Hematopoietic multipotent progenitor cell treated with erythropoietin and hydrocortisone succinate and interleukin-3 and kit ligand, for 8 days (in vitro differentiated cells): ENCODE measurements at places on chromosomes 5 and 9.

DNA sequence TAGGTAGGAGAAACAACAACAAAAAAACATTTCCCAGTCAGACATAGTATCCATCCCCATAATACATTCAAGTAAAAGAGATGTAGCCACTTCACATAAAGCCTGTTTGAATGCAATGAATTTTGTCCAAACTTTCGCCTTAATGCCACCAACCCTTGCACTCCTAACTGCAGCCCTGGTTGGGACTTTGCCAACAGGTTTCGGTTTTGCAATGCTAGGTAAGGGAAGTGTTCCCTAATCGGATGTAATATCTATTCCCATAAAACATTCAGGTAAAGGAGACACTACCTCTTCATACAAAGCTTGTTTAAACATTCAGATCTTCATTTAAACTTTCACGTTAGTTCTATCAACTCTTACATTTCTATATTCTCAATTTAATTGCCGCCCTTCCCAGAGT lies 336.1 kb downstream of the DRD1 start:
- no peak for DNase-seq

- no peak for DNase-seq
Observed at GRCh38 chr9:136536721-136537241, 9.1 kb downstream of the NOTCH1 start.

DNA sequence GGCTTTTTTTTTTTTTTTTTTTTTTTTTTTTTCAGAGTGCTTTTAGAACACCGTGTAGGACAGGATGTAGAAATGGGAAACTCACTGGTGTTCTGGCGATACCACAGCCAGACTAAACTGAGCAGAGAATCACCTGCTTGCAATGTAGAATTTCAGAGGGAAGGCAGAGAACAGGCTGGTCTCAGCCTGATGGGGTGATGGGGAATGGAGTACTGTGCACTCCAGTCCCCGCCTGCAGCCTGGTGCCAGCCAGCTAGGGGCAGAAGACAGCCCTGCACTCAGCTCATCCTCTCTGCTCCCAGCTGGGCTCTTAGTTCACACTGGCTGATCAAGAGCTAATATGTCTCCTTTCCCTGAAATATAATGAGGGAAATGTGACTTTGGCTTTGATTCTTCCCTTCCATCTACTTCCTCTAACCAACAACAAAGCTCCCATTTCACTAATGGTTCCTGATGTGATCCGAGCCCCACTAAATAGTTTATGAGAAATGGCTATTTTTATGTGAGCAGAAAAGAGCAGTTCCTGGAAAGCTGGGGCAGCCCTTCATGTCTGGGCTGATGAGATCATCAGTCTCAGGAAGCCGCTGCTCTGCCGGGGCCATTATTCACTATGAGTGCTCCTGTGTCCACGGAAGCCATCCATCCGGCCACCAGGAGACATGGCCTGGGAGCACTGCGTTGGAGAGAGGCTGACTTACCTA lies 209.7 kb downstream of the GADD45G start:
- DNase-seq: no peak

- no peak for DNase-seq
Observed at GRCh38 chr9:124676159-124676551, 95.0 kb downstream of the NR6A1 start.

DNA sequence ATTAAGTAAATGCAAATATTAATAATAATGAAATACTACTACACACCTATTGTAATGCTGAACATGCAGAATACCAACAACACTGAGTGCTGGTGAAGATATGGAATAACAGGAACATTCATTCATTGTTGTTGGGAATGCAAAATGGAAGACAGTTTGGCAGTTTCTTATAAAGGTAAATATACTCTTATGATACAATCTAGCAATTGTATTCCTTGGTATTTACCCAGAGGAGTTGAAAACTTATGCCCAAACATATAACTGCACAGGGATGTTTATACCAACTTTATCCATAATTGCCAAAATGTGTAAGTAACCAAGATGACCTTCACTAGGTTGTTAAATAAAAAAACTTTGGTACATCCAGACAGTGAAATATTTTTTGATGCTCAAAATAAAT lies 636.8 kb downstream of the PRR16 start:
- DNase-seq: no peak

- peak; percentile 85 for DNase-seq
Observed at GRCh38 chr5:34929720-34930461, 532 bp downstream of the DNAJC21 start.

- DNase-seq: peak; percentile 25
Observed at GRCh38 chr5:171597946-171598640, 178.6 kb downstream of the FGF18 start.

GRCh38 chr9:31146485-31147166 lies 1237.8 kb upstream of the ACO1 start:
- DNase-seq: no peak

DNA sequence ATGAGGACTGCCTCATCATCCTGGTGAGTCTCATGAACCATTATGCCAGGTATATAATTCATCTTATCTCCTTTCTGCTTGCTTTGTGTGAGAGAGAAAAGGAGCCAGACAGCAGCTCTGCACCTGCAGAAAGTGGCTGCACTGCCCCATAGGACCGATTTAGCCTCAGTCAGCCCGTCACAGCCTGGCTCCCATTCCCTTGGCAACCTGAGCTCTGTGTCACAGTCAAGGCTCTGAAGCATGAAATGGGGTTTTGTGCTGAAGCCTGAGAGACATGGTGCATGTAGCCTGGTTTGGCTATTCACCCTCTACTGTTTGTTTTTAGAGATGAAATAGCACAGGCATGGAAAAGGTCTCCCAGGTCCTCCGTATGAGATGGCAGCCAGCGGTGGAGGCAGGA lies 198.3 kb downstream of the KCTD16 start:
- DNase-seq: no peak

GRCh38 chr5:114174837-114175236 lies 187.0 kb upstream of the KCNN2 start:
- DNase-seq: no peak

GRCh38 chr5:151097820-151098767 lies 17.3 kb upstream of the TNIP1 start:
- DNase-seq: no peak

- peak; percentile 73 for DNase-seq
Observed at GRCh38 chr5:172115541-172115982, 72.5 kb downstream of the STK10 start.

DNA sequence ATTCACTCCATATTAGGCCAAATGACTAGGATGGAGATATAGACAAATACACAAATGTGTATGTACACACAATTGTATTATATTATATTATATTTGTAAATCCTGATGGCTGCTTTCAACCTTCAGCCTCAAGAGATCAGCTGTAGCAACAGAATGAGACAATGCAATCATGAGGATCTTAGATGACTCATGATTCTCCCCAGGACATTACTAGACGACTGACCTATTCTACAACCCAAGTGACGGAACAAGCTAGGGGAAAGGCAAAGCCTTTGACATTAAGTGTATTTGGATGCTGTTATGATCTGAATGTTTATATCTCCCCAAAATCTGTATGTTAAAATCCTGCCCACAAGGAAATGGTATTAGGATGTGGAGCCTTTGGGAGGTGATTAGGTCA lies 66.5 kb downstream of the COX7C start:
- no peak for DNase-seq

- peak; percentile 72 for DNase-seq
Observed at GRCh38 chr9:89375191-89375760, 57.0 kb downstream of the SECISBP2 start.

DNA sequence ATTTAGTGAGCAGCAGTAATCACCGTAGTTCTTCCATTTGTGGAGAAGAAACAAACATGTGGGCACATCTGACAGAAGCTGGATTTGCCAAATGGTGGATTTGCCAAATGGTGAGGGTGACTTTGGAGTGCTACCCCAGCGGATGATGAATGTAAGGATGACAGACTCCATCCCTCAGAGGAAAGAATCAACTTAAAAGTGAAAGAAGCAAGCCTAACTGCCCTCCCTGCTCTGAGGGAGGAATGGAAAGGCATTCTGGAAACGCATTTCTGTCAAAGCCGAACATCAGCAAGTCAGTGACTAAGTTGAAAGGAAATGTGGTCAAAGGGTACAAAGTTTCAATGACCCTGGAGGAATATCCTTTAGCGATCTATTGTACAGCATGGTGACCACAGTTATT lies 143.5 kb downstream of the GPBP1 start:
- no peak for DNase-seq

GRCh38 chr5:129499208-129499852 lies 39.2 kb downstream of the ADAMTS19 start:
- no peak for DNase-seq

DNA sequence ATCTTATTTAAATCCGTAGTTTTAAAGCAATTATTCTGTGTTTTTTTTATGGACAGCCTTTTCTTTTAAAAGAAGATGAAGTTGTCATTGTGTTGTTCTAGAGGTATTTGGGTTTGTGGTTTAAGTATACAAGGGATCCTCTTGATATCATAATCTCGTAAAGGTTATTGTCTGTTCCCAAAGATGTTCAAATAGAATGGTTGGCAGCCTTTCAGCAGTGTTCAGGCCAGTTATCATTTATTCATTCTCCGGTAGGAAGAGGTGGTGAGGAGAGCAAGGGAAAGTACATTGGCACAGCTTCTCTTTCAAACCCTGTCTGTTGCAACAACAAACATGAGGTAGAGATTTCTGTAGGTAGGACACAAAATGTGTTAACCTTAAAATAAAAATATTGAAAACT lies 147.0 kb downstream of the FOCAD start:
- DNase-seq: no peak

DNA sequence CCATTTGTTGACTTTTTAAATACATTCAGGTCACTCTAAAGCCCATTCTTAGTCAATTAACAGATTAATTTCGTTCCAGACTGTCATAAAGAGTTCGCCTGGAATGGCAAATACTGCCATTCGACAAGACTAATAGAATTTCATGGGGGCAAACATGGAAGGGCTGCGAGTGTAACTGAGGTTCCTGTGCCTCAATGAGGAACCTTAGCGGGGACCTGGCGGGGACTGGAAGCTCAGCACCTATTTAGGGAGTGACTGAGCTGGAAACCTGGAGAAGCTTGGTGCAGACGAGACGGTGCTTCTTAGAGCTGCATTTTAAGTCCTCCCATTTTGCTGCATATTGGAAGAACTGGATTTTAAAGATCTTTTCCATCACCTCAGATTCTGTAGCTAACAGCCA lies 3.4 kb downstream of the VCAN start:
- DNase-seq: no peak
